SK-N-DZ (cell line): ENCODE measurements at places on chromosomes 6 and 20.

GRCh38 chr6:106547601-106548453 is 81.5 kb downstream of the RTN4IP1 start:
- DNase-seq = no peak

DNA sequence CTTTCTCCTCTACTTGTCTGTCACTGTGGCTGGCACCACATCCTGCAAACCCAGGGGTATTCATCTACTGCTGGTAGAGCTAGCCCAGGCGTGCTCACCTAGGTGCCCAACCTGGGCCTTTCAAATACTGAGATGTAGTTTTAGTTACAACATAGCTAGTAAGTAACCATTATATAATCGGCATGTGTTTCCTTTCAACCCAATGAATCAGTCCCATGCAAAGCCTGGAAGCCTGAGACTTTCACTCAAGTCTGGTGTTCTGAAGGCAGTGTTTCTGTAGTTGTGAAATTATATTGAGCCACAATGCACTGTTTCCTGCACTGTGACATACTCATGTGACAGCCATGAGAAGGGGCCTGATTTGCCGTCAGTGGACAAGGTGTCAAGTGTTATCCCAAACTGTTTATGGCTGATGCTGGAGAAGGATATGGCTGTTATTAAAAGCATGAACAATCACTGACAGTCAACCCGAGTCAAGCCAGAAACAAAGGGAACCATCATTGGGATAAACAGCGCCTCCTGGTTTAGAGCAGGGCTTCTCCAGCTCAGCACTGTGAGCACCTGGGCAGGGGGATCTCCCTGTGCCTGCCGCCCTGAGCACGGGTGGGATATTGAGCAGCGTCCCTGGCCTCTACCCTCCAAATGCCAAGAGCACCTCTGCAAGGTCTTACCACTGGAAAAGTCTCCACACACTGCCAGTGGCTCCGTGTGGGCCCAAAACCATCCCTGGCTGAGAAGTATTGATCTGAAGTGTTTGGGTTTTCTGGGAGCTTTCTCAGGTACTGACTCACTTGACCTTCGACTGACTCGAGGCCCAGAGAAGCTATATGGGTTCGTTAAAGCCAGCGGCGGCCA is 1.6 kb downstream of the PSMA7 start:
- peak; percentile 60 for DNase-seq

- DNase-seq = no peak
Observed at GRCh38 chr6:105740946-105741645, 338.2 kb upstream of the PREP start.

GRCh38 chr6:71259888-71260604 is 28.6 kb upstream of the OGFRL1 start:
- DNase-seq = peak; percentile 96

DNA sequence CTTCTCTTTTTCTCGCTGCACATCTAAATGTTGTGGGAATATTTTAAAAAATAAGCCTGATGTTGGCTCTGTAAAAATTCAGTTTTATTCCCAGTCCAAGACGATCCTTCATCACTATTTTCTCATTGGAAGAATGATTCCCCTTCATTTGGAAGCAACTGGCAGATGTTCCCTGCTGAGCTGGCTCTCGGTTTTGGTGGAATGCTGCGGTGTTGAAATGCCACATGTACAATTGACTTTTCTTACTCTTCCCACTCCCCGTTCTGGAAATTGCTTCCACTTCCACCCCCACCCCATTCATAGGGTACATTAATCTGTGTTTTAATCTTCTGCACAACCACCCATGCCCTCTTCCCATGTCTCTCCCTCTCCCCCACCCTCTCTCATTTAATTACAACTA is 496.3 kb upstream of the MAP3K7 start:
- no peak for DNase-seq

- no peak for DNase-seq
Observed at GRCh38 chr6:43728586-43728985, 41.0 kb upstream of the MRPS18A start.

- DNase-seq = no peak
Observed at GRCh38 chr20:856361-856775, 22.9 kb downstream of the FAM110A start.

DNA sequence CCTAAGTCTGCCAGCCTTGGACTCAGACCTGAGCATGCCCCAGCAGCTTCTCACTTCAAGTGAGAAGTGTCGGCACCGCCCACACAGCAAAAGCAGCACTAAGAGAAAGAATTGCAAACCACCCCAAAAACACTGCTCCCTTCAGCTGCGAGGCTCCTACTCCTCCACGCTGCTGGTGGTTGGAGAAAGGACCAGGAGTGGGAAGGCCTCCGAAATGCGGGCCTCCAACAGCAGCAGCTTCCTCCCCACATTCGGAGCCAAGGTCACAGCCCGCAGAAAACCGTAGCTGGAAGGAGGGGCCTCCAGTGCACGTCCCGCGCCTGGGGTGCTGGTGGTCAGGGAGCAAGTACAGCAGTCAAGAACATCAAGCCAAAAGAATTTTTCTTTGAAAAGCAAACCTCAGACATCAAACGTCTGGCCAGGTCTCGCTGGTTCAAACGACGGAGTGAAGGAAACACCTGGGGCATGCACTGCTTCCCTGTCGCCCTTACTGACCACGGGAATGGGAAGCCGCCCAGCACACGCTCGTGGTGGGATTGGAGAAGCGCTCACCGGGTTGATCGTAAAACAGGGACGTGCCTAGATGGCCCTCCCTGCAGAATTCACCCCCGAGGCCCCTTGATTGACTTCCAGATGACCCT is 185.6 kb upstream of the CST7 start:
- DNase-seq = no peak

GRCh38 chr6:74167976-74168375 is 472.0 kb downstream of the CD109 start:
- no peak for DNase-seq

GRCh38 chr20:7094438-7094997 is 327.0 kb downstream of the BMP2 start:
- DNase-seq = peak; percentile 46

DNA sequence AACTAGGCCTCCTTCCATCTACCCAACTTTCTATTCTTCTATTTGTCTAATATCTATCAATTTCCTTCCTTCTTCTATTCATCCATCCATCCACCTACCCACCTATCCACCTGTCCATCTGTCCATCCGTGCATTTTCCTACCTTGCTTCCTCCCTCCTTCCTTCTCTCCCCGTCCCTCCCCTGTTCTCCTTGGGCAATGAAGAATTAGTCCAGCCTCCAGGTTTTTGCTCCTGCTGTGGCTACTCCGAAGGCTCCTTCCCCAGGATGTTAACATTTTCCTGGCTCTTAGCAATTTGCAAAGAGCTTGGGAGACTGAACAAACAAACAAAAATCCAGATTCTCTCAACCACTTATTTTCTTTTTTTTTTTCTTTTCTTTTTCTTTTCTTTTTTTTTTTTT is 81.6 kb downstream of the KCNB1 start:
- DNase-seq = no peak
